Nucleus accumbens (tissue), 56 donors: ENCODE measurements at places on chromosomes 1 and 21.

- DNase-seq, result no peak
These were observed 24.0 kb downstream of the ABCA4 start for GRCh38 chr1:94096797-94097549.

DNA sequence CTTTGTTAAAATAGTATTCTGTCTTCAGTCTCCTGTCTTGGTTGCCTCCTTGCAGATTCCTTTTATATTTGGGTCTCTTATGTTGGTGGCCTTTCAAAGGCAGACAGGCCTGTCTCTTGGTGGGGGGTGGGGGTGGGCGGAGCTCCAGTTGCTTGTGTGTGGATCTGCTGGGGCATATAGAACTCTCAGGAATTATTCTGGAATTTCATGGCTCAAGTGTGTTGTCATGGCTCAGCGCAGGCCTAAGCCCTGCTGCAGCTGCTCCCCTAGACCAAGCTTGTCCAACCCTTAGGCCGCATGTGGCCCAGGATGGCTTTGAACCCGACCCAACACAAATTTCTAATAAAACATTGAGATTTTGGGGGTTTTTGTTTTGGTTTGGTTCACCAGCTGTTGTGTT is 8.0 kb downstream of the C1orf35 start:
- no peak for DNase-seq

- no peak for DNase-seq
These were observed 12.5 kb upstream of the IGSF3 start for GRCh38 chr1:116679828-116680628.

- no peak for DNase-seq
These were observed 7.9 kb upstream of the SGIP1 start for GRCh38 chr1:66526036-66526435.

- no peak for DNase-seq
These were observed 45.3 kb upstream of the ITPKB start for GRCh38 chr1:226784081-226785049.

DNA sequence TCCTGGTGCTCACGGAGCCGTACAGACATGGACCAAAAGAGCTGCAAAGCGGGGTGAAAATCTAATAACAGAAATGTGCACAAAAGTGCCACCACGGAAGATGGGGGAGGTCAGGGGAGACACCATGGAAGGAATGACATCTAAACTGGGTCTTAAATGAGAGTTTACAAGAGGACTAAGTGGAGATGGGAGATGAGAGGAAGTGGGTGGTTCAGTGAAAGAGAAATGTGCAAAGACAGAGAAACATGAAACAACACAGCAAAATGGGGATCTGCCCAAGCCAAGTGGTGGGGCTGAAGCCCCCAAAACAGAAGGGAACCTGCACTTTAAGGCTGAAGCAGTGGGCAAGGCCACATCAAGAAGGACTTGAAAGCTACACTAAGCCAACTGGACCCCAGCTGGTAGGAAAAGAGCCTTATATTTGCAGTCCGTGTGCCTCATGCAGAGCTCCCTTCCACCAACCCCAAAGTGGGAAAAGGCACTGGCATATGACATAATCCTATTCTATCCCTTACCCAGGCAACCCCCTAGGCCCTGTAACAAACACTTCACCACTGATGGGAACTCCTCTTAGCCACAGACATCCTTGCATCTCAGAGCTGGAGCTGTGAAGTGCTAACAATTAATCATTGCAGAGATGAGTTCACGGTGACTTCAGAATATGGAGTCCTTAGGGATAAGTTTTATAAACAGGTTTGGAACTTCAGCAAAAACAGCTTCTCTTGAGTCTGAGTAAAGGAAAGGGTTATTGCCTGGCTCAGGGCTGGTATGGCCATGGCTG is 198.6 kb upstream of the EDN2 start:
- DNase-seq, result no peak

DNA sequence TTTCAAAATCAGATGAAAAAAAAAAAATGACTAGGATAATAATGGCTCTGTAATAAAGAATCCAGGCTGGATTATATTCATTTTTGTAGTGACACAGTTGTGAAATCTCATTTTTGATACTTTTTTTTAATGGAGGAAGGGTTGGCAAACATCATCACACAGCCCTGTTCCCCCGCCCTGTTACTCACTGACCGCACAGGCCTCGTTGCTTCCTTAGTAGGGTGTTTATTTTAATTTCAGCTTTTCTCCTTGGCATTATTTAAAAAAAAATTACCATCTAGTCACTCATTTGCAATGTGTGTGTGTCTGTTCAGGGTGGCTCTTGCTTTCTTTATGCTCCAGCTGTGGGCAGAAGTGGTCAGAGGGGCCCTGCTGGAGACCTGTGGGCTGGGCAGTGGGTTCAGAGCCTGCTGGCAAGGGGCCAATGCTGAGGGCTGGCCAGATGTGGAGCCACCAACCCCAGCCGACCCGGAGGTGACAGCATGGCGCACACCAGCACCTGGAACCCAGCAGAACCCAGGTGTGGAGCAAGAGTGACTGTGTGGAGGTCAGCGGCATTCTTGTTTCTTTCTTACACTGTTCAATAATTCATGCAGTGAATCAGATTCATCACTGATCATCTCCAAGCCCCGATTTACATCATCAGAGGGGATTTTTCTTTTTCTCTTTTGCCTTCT is 44.6 kb downstream of the ZSCAN20 start:
- no peak for DNase-seq

GRCh38 chr1:75731881-75732280 is 7.4 kb downstream of the ACADM start:
- no peak for DNase-seq

DNA sequence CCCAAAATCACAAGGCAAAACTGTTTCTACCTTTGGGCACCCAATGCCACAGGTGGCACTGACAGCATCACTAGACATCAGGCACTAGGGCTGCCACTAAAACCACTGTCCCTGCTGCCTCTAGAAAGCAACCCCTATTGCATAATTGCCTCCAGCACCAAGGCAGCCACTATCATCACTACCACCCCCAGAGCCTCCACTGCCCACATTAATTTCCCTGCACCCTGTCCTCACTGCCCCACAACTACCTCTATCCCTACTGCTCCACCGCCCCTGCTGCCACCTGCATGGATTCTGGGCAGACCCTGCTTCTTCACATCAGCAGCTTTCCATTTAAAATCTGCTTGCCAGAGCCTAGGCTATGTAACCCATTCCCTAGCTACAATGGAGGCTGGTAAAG is 68.6 kb upstream of the CACHD1 start:
- no peak for DNase-seq

DNA sequence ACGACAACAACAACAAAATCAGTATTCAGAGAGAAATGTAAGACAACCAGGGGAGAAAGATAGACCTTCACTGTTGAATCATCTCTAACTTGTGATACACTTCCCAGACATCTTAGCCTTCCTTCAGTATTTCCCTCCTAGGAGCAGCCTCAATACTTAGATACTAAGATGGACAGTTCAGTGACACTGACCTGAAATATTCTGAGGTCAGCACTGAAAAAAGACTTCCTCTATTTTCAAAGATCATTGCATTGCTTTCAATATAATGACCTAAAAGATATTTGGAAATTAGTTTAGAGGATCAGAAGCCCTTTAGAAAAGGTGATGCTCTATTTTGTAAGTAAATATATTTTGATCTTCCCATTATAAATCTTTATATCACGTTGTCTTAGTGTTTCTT is 101.0 kb downstream of the MRPL39 start:
- no peak for DNase-seq

DNA sequence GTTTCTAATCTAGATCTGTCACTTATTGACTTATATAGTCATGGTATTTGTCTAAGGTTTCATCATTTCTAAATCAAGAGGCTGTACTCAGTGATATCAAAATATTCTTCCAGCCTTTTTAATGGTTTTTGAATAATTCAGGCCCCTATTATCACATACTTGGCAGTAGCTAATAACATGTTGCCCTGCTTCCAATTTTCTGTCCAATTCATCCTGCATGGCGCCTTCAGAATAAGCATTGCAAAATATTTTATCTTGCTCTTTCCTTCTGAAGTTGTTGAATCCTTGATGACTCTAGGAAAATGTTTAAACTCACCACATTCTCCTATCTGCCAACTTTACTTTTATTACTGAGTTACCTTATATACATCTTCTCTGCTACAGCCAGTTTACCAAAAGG is 517.2 kb upstream of the B3GALT2 start:
- no peak for DNase-seq

DNA sequence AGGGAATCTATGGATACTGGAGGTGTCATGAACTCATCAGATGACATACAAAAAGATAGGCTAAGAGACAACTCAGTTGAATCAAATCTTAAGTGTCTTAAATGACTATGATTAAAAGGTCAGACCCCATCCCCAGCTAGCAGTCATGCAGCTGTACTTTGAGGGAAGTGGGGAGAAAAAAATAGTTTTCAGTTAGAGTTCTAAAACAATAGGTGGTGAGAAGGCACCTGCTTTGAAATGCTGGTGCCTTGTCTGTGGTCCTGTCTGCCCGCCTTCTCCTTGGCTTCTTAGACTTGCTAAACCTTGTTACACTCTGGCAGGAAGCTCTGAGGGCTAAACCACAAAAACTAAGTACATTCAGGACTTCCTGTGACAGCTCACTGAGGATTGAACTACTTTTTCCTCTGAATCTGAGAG is 15.3 kb downstream of the CD2 start:
- DNase-seq, result no peak

GRCh38 chr1:223000632-223001031 is 142.4 kb downstream of the TLR5 start:
- no peak for DNase-seq

GRCh38 chr21:16913010-16913409 is 599.8 kb upstream of the CXADR start:
- DNase-seq, result no peak

DNA sequence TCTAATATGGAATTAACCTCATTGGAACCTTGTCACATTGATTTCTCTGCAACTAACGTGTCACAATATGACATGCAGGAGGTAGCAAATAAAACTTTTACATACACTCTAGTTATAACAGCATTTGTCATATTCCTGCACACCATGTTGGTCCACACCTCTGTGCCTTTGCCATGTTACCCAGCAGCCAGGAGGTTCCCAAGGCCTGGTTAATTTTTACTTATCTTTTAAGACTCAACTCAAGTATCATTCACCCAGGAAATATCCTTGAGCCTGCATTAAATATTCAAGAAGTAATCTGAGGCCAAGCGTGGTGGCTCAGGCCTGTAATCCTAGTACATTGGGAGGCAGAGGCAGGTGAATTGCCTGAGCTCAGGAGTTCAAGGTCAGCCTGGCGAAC is 447.2 kb upstream of the NR5A2 start:
- no peak for DNase-seq

DNA sequence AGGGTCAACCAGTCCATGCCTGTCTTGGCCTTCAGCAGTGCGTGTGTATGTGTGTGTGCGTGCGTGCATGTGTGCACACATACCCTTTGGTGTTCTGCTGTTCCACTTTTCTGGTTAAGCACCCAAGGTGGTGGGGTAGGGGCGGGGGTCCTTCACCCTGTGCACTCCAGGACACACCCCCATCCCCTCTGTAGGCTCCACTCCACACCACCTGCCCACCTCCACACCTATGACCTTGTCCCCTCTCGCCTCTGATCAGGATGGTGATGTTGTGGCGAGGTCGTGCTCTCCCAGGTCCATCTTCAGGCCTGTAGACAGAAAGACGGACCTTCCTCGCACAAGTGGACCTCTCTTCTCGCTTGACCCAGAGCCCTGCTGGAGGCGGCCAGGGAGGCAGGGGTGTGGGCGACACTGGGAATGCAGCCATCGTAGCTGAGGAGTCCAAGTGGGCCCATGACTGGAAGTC is 44.6 kb downstream of the WDR4 start:
- DNase-seq, result no peak

DNA sequence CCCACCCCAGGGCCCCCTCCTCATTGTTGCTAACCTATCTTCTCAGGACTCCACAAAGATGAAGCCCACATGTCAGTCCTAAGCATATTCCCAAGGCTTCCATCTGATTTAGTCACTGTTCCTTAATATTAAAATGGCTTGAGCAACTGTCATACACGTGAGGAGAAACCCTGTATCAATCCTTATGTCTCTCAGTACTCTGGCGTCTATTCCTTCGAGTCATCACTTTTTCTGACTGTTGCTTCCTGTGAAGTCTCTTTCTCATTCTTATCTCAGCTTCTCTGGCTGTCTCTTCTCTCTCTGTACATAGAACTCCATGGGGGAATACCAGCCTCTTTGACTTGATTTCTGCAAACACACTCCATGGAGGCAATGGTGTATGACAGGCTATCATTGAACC is 98.4 kb downstream of the C4BPA start:
- no peak for DNase-seq

GRCh38 chr21:14826630-14827029 is 238.2 kb downstream of the NRIP1 start:
- DNase-seq, result no peak

- no peak for DNase-seq
These were observed 130.6 kb downstream of the URB2 start for GRCh38 chr1:229756666-229757065.

GRCh38 chr1:234782105-234782751 is 172.2 kb upstream of the IRF2BP2 start:
- DNase-seq, result no peak

DNA sequence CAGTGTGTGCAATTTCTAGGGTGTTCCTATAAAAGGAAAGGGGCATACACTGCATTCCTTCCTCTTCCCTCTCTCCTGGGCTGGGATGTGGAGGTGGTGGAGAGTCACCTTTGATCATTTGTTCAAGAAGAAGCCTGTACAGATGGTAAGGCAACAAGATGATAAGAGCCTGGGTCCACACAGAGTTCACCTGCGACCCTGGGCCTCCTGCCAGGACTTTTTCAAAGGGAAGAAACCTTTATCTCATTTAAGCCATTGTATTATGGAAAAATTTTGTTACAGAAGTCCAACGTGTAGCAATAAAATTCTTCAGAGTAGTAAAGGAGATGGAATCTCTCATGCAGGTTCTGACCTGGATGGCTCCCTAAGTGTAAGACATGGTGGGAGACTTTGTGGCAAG is 189.1 kb downstream of the MIS18A start:
- no peak for DNase-seq

- DNase-seq, result no peak
These were observed 40.6 kb upstream of the SOD1 start for GRCh38 chr21:31618696-31619430.

DNA sequence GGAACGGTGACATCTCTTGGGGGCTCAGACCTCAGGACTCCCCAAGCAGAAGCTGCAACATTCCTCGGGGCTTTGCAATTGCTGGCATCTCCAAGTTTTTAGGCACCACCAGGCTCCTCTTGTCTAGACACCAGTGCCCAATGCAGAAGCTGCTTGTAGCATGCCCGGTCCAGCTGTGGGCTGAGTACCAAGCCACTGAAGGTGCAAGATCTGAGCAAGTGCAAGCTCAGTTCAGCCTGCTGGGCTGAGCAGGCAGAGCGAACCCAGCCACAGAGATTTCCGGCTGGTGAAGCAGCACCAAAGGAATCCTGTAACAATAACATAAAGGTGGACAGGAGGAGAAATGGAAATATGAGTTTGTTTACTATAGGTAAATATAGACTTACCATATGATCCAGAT is 995.4 kb upstream of the B3GALT2 start:
- no peak for DNase-seq
